Hematopoietic multipotent progenitor cell treated with erythropoietin and hydrocortisone succinate and interleukin-3 and kit ligand, for 15 days (in vitro differentiated cells): ENCODE measurements at places on chromosomes 1 and 21.

DNA sequence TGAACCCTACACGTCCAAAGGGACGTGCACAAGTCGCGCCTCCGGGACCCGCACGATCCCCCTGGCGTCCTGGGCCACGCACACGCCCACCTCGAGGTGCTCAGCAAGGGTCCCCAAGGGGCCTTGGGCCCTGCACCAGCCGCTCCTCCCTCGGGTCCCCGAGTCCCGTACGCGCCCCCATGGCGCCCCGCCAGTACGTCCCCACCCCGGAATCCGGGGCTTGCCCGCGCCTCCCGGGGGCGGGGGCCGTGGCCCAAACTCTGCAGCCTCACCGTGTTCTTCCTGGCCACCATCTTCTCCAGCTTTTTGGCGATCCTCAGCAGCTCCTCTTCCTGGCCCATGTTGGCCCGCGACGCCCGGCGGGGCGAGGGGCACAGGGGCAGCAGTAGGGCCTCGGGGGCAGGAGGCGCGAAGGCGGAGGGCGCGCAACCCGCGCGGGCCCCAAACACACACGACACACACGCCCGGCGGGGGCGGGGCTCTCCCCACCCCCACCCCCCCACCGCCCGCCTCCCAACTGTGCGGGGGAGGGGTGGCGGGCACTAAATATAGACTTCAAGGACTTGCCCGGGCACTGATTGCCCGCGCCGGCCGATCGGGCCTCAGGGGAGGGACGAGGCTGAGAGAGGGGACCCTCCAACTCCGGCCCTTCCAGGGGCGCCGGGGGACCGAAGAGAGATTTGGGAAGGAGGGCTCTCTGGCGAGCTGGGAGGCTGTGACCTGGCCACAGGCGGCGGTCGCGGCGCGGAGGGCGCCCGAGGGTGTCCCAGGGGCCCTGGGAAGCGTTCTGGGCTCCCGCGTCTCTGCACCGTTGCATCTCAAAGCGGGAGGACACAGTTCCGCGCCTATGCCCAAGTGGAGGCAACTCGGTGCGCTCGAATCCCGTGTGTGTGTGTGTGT, at the start of gene TCEA3:
Gene TCEA3, minus strand, starts transcription at position 456 of the 900 bp plus-strand sequence. Its CDS starts 115 bp downstream, at position 341.
- DNase-seq = no peak

DNA sequence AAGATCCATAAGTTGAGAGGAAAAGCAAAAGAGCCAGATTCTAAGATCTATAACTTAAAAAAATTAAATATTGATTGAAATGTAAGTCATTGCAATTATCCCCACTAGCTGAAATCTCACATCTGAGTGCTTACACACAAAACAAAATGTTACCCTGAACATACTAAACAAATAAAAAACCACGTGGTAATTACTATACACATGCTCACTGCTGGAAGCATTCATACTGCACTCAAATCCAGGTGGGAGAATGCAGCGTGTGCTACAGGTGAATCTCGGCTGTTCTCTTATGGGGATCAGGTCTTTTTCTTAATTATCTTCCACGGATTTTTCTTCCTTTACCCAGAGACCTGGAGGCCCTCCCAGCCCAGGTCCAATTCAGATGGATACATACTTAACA, 74.3 kb downstream of the SDC3 start:
- DNase-seq = no peak

DNA sequence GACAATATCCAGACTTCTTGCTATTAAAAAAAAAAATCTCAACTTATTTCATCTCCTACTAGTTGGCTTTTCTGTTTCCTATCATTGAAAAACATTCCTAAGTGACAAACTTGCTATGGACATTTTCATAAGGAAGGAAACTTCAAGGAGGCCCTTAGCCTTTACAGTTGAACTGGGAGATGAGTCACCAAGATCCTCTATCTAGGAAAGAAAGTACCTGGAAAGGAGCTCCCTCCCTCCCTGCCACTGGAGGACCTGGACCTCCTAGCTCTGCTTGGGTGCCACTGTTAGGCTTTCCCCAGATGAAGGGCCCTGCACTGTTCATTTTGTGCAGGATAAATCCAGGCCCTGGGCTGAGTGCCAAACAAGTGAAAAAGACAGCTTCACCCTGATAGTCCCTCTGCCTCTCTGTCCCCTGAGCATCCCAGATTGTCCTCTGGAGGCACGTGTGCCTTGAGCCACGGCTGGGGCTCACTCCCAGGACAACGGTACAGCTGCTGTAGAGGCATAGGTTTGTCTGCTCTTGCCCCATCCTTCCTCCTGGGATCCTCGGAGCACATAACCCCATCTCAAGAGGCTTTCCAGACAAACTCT, 40.2 kb upstream of the SOX13 start:
- no peak for DNase-seq

DNA sequence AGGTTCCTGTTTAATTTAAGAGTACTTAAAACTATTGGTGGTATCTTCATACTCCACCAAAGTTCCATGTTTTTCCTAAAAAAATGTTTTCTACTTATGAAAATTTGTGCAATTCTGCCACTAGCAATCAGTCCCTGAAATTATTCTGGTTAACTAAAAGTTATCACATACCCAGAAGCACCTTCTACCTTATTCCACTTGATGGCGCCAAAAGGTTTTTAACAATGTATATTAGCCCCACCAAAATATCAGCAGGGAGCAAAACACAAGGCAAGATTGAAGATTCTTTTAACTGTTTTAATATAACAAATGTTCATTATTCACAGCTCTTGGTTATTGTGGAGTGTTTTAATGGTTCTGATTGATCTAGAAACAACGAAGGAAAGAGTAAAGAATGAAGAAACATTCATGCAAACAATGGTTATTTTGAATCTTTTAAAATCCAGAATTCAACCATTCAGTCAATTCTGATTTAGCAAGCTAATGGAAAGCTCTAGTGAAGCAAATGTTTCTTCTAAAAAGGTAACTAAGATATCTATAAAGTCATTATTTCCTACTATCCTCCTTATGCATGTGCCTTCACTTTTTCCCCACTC, 67.2 kb downstream of the TTLL7 start:
- DNase-seq = peak; percentile 26

DNA sequence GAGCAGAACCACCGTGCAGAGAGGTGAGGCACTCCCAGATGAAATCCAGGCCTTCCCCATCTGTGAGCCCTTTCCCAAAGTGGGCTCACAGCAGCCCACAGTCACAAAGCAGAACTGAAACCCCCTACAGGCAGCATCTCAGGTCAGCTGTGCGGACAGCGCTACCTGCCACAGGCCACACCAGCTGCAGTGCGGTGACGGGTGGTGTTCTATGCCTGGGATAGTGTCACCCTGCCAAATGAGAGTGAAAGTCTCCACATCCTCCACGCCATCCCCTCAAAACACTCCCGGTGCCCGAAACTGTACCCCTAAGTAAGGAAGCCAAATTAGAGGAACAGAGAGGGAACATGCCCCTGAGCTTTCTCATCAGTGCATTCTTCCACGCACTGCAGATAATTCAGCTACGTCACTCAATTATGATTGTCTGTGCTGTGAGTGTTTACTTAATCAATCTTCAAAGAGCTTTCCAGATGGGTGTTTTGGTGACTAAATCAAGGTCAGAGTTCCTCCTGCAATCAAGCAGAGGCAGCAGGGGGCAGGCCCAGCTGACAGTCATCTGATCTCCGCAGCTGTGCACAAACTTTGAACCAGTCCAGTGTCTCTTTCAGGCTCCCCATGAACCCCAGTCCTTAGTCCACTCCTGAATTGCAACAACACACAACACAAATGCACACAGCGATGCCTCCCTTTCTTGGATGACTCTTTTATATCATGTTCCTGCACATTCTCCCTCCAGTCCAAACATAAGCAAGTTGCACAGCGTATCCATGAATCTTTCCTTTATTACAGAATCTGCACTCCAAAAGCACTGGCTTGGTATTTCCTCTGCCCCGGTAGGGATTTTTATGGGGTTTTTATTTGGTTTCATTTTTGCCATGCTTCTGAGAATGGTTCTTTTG, 150.0 kb downstream of the TOMM20 start:
- DNase-seq = peak; percentile 20

GRCh38 chr21:14542638-14543037, 3.5 kb downstream of the SAMSN1 start:
- DNase-seq = no peak

DNA sequence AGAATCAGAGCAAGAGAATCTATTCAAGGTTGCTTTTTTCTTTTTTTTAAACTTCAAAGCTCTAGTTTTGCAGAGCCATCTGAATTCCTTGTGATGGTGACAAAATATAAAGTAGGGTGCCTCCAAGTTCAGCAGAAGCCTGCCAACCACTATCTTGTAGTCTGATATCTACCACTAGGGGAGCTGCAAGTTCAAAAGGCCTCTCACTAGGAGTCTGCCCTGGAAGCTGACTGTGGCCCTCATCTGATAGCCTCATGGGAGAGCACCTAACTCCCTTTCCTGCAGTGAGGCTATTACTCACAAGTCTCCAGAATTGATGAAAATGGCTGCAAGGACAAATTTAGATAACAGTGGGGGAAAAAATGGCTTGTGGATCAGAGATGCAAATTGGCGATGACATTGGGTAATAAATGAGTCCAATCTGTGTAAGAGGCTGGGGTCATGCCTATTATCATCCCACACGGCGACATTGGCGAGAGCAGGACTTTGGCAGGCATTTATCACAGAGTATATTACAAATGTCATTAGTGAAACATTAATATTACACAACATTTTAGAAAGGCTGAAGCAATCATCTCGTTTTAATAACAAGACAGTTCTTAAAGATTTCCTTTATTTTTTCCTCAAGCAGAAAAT, 10.7 kb upstream of the ZP4 start:
- DNase-seq = no peak

- DNase-seq = no peak
Measured at GRCh38 chr21:31176725-31177124, 138.4 kb upstream of the KRTAP19-8 start.
